CD4-positive, alpha-beta T cell treated with Interleukin-2 at 100 ng/mL for 4 hours (primary cell): ENCODE measurements at places on chromosomes 16 and 17.

DNA sequence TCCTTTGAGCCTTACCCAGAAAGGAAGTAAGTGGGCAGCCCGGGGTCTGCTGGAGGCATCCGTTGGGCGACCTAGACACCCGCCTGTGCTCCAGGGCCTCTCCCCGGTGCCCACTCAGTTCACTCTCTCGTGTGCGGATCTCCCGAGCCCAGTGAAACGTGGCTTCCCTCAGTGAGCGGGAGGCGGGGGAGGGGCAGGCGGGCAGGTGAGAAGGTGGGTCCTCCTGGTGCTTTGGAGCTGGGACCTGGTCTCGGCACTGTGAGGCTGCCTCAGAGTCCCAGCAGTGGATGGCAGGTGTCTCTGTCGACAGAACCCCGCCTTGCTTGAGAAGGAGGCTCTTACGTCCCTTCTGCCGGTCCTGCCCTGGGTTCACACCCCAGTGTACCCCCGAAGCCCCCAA is 8.0 kb downstream of the ZNF276 start:
- no peak for DNase-seq

DNA sequence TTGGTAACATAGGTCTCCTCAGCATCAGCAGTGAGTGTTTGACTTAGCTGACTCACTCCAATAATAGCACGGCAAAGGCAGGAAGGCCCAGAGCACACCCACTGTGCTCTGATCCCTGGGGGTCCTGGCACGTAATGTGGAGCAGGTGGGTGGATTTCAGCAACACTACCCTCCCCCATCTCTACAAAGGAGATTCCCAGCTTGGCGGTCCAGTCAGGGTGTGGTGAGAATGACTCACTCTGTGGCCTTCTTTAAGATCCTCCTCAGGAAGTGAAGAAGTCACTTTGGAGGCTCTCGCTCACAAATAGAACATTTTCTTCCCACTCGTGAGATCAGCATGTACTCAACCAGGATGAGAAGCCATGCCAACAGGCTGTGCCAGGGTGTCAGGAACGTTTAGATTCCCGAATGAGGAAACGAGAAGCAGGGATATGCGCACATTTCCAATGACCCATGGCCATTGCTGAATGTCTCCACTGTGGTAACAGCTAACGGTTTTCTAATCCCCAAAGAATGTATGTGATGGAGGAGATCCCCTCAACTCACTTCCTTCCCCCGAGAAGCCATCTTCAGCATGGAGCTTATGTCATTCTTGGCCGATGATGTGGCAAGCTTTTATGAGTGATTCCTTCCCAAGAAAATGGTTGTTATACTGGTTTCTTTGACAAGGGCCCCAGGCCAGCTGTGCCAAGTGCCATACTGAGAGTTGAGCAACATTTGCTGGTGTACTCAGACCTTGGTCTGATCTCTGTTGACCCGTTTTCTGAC is 365.2 kb downstream of the C16orf95 start:
- DNase-seq: no peak

DNA sequence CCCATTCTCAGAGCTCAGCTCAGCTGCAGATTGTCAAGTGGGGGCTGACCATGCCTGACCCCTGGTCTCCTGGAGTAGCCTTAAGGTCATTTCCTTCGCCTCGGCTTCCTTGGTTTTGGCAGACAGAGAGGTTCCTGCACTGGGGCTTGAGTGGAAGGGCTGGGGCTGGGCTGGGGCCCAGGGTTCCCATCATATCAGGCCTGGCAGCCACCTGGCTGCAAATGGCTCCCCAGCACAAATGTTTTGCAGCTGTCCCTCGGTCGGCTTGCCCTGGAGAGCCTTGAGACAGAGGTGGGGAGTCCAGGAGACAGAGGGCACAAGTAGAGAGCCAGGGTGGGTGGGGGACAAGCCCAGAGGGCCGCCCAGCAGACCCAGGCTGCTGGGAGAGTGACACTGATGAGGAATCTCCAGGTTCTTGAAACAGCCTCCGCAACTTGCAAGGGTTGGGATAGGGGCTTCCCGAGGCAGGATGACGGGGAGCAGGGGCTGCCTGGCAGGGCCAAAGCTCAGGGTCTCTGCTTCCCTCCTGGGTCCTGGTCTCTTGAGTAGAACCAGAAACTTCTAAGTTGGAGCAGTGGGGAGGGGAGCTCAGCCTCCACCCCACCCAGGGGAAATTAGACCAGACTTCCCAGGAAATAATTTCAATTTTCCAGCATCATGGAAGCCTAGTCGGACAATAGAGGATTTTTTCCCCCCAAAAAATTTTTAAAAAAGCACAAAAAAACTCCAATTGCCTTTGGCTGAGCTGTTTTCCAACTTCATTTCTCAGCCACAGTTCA is 19.3 kb downstream of the IGFBP4 start:
- DNase-seq: no peak

DNA sequence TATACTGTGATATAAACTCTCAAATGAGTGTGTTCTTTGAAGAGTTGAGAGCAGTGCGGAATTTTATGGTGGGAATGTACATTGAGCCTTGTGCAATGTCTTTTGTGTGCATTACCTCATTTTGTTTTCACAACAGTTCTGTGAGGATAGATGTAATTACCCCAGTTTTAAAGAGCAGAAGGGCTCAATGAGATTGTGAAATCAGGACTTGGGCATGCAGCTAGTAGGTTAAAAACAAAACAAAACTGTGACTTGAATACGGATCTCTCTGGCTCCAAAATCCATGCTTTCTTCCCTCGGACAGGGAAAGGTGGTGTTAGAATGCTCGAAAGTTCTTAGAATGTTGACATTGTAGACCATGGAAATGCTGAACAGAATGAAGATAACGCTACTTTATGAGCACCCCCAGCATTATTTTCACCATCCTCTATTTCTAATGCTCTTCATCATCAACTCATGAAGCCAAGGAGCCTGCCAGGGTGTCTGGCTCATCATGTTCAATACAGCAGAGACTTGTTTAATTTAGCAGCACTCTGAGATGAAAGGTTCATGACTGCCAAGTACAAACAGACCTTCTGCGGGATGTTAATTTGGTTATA is 17.1 kb downstream of the MRTFB start:
- DNase-seq: no peak

- no peak for DNase-seq
Measured at GRCh38 chr17:66262767-66263166, 33.6 kb upstream of the APOH start.

- no peak for DNase-seq
Measured at GRCh38 chr17:5838661-5839300, 231.4 kb upstream of the WSCD1 start.

DNA sequence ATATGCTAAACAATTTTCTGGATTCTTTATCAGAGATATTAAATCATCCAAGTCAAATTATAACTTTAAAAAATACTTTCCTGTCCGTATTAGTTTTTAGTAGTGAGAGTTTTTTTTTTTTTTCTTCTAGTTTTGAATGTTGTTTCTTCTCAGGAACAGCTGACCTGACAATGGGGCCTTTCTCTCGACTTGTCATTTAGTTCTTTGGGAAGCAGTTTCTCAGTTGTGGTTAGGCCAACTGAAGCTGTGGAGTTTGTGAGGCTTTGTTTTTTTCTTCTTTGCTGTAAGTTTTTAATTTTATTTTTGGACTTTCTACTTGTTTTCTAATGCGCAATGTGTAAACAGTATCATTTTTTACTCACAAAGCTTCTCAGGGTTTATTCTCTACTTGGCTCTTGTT is 140.8 kb downstream of the FTO start:
- no peak for DNase-seq

DNA sequence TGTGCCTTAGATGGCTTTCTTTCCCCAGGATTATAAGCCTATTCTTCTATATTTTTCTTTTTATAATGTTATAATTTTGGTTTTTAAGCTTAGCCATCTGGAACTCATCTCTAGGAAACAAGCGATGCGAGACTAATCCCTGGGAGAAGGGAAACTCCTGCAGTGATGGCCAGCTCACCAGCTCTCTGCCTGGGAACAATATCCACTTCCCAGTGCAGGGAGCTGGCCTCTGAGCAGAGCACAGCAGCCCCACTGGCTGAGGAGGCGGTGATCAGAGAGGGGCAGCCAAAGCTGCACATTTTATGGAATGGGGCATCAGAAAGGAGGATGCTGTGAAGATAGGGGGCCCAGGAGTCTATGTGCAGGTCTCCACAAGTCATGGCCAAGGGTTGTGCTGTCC is 183.3 kb downstream of the LGALS9B start:
- no peak for DNase-seq

DNA sequence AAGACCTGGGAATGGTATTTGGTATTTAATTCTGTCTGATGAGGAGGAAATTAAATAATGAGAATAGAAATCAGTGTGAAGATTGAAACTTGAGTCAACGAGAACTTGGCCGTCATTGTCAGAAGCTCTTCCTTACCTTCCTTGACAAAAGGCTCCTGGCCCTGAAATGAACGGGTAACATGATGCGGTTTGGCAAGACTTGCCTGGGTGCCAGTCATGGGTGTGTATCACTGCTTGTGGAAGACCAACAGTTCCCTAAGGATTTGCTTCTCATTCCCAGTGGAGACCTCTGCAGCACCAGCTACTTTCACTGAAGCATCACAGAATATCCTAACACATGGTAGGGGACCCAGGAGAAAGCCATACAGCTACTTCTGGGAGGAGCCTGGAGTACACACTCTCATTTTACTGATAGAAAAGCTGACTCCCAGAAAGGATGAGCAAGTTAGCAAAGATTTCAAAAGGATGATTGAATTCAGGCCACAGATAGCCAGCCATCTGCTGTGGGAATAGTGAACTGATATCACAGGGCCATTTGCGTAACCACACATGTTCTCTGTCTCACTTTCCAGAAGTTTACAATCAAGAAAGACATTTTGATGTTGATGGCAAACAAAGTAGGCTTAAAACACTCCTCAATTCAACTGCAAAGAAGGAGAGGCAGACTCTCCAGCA is 258.1 kb upstream of the SALL1 start:
- DNase-seq: no peak

DNA sequence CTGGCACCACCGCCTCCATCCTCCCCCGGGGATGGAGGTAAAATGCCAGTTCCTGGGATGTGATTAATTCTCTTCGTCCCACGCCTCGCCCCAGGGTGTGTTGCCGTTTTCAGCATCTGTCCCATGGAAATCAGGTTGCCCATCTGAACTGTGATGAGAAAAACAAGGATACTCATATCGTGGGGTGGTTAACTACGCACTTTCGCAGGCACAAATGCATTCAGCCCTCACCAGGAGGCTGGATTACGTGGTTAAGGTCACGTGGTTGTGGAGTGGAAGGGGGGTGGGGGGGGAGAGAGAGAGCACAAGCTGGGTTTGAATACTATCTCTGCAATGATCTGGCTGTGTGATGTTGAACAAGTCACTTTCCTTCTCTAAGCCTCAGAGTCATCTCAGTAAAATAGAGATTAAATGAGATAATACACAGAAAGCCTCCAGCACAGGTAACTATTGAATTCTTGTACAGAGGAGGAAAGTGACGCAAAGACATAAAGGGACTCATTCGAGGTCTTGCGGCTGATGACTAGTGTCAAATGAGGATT is 74.7 kb downstream of the BMERB1 start:
- DNase-seq: peak; percentile 10

- no peak for DNase-seq
Measured at GRCh38 chr17:42535155-42536047, 640 bp upstream of the NAGLU start.

- DNase-seq: no peak
Measured at GRCh38 chr16:66095676-66096075, 270.8 kb upstream of the CDH5 start.

DNA sequence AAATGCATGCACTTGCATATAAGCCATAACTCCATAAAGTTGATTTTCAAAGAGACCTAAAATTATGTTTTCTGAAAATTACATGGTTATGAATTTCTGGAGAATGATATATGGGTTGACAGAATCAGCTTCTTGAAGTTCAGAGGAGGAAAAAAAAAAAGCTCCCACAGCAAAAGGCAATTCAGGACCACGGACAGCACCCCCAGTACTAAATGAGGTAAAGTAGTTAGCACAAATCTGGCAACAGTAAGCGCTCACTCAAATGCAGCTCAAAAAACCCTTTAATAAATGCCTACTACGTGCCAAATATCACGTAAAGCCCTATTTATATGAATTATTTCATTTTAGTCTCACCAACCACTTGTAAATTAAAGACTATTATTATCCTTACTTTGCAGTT is 135.2 kb downstream of the SHISA9 start:
- no peak for DNase-seq

- peak; percentile 65 for DNase-seq
Measured at GRCh38 chr17:76752006-76752405, 14.1 kb downstream of the MFSD11 start.

- no peak for DNase-seq
Measured at GRCh38 chr17:4176808-4177472, 33.9 kb downstream of the CYB5D2 start.

DNA sequence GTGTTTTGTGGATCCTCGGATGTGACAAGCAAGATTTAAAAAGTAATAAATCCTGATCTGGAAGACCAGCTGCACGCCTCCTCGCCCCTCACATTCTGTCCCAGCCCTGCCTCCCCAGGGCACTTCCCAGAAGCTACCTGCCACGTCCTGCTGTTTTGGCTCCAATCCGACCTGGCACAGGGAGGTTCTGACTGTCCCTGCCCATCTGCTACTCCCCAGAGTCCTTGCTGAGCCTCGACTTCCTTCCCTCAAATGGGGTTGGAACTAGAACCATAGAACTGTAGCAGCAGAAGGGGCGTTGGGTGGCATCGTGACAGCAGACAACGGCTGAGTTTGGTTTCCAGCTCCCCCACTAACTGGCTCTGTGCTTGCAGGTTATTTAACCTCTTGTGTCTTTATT is 71.7 kb downstream of the RPH3AL start:
- no peak for DNase-seq

DNA sequence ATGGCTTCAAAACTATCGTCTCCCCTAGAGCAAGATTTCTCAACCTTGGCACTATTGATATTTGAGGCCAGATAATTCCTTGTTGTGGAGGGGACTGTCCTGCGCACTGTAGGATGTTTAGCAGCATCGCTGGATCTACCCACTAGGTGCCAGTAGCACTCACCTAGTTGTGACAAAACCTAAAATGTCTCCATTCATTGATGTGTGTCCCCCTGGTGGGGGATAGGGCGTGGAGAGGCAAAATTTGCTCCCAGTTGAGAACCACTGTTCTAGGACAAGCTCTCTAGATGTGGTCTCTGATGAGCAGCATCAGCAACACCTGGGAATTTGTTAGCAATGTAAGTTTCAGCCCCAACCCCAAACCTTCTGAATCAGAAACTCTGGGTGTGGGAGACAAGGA is 259.0 kb downstream of the XYLT1 start:
- peak; percentile 27 for DNase-seq

DNA sequence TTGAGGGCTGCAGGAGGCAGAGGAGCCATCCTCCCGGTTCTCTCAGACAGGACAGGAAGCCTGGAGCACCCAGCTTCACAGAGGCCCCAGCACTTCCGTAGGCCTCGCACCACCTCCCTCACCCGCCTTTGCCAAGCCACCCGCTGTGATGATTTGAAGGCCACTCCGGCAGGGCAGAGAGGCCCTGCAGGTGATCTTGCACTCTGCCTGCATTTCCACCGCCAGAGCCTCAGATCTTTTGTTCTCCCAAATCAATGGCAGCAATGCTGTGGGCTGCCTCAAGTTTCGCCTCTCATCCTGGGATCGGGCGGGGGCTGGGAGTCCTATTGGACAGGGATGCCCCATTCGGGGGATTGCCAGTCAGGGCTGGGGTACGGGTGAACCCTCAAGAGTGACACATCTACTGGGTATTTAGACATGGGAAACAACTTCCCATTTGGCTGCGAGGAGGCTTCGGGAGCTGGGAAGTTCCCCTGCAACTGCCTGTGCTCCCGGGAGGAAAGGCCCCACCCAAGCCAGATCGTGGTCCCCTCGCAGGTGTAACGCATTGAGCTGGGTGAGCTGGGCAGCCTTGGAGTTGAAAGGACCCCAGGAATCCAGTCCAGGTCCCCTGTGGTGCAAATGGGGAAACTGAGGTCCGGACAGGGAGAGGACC is 34.8 kb upstream of the PEMT start:
- DNase-seq: no peak
